A172 (cell line): ENCODE measurements at places on chromosomes 1 and 21. TPM values are rescaled to one million over a fixed set of nuclear protein-coding genes. Genes with fewer than 3 reads are reported as not detected.

- DNase-seq = no peak
Measured at GRCh38 chr1:172003766-172004530, 162.7 kb downstream of the DNM3 start.

Gene OR2M3
- 0.12 and 0.19 TPM in 2 replicates for total RNA-seq

GRCh38 chr1:203044546-203045250 is 18.4 kb downstream of the PPFIA4 start:
- DNase-seq = no peak

DNA sequence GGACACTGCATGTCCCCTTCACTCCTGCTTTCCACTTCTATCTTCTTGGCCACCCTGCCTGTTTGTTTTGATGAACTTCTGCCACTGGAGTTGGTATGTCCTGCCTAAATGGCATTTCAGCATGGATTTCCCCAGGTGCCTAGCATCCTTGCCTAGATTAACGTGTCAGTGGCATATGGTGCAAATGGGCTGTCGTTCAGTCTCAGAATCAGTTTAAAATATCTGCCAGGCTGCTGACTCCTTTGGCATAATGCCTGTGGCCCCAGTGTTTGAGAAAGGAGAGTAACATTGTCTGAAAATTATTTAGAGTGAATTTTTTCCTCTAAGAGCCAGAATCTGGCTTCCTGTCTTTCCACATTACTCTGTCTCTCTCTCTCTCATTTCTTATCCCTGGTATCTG is 64.9 kb upstream of the BARHL2 start:
- no peak for DNase-seq

GRCh38 chr1:83095570-83095969 is 903.4 kb downstream of the TTLL7 start:
- no peak for DNase-seq
